DMS79 (cell line): ENCODE measurements at places on chromosomes 1 and 21.

DNA sequence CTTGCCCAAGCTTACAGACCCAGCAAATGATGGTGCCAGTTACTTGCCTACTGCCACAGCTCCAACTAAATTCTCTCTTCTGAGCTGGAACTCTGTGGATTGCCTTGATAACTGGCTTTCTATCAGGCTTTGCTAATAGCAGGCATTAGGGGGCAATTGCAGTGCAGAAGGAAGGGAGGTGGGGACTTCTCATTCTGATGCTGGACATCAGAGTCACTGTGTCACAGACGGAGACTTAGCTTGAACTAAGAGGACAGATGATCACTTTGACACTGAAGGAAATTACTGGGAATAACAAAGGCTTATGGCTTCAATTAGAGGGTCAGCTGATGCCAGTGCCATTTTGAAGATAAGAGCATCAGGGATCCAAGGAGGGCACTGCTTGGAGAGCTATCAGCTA is 114.5 kb downstream of the DDX20 start:
- no peak for DNase-seq

- DNase-seq = no peak
Observed at GRCh38 chr1:64508629-64509028, 38.7 kb downstream of the CACHD1 start.

GRCh38 chr1:232622981-232623380 is 7.0 kb downstream of the SIPA1L2 start:
- DNase-seq = no peak

DNA sequence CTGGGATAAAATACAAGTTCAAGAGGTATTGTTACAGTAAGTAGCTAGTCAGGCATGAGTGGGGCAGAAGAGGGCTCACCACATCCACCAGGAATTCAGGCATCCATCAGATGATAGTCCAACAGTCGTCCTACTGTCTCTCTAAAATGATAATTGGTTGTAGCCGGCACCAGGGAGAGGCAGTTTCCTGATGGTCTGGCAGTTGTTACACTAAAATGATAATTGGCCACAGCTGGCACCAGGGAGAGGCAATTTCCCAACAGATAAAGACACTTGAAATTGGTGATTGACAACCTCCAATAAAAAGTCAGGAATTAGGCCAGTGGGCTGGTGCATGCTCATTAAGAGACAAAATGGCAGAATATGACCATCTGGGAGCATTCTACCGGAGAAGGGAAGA is 545.8 kb downstream of the AMY1C start:
- DNase-seq = no peak

DNA sequence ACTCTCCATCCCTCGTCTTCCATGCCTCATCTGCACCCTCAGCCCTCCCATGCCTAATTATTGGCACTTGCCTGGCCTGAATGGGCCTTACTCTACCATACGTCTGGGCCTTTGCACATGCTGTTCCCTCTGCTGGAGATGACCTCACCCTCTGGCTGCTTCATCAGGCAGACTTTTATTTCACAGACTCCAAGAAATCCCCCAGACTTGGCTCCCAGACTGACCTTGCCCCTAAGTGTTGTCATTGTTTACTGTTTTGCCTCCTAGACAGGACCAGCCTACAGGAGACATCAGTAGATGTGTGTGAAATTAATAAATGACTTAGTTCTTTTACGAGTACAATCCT is 5.2 kb upstream of the AHDC1 start:
- no peak for DNase-seq

- no peak for DNase-seq
Observed at GRCh38 chr1:90155721-90156487, 161.0 kb downstream of the ZNF326 start.

GRCh38 chr1:66270119-66270812 is 263.7 kb upstream of the SGIP1 start:
- DNase-seq = no peak

GRCh38 chr1:243738020-243738419 is 112.0 kb downstream of the AKT3 start:
- DNase-seq = no peak

GRCh38 chr1:108646648-108647269 is 14.1 kb downstream of the HENMT1 start:
- DNase-seq = no peak
